T-helper 2 cell treated with Interferon-gamma antibody and Interleukin-4, amounts not matched to agents 100 ng/mL and 5 ng/mL, for 36 hours (primary cell): ENCODE measurements at places on chromosomes 16 and 17. TPM values are rescaled to one million over a fixed set of nuclear protein-coding genes. Genes with fewer than 3 reads are reported as not detected.

The TVP23A gene
- total RNA-seq, result not detected in 2 replicates

The USP22 gene
- total RNA-seq, result 144 and 157 TPM in 2 replicates

The CACNB1 gene
- 19.0 and 19.2 TPM in 2 replicates for total RNA-seq

The HAS3 gene
- total RNA-seq, result 0.86 and 1.1 TPM in 2 replicates

The PYDC1 gene
- total RNA-seq, result not detected in 2 replicates

The CKLF gene
- 140 and 144 TPM in 2 replicates for total RNA-seq
